Right forelimb (tissue), 1 donor: ENCODE measurements at places on chromosomes 4 and X.

DNA sequence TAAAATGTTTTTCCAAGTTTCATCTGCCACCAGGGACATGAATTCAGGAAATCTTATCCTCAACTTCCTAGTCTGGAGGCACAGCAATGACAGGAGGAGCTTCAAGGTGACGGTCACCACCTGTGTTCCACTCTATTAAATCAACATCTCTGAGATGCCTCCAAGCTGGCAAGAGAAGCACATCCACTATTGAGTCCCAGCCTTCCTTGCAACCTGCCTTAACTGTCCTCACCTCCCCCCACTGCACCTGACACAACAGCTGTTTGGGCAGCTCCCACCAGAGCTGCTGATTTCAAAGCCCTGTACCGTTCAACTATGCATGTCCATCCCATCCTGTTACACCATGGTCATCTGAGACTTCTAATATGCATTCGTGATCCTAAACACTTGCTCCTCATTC lies 123.4 kb downstream of the COL25A1 start:
- no peak for DNase-seq

GRCh38 chr4:41657561-41657960 lies 91.0 kb downstream of the PHOX2B start:
- DNase-seq, result no peak

DNA sequence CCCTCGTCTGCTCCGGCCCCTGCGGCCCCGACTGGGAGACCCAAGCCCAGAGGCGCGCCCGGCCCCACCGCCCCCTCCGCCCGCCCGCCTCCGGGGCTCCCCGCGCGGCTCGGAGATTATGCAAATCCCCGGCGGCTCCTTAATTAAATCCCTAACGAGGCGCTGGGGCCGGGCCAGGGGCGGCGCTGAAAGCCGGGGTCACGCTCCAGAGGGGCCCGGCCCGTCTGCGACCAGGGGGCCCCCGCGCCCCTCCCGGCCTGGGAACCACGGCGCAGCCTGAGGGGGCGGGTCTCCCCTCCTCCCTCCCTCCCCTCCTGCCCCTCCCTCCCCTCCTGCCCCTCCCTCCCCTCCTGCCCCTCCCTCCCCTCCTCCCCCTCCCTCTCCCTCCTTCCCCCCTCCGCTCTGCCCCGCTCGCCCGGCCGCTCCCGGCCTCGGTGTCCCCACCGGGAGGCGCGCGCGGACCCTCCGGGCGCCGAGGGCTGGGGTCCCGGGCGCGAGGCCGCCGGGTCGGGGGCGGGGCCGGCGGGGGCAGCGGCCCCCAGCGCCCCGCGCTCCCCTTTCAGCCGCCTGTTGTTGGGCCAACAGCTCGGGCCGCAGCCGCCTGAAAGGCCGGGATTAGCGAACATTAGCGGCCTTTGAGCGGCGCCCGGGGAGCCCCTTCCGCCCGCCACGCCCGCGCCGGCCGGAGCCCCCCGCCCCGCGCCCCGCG lies 25.9 kb upstream of the FGFR3 start:
- DNase-seq, result no peak

DNA sequence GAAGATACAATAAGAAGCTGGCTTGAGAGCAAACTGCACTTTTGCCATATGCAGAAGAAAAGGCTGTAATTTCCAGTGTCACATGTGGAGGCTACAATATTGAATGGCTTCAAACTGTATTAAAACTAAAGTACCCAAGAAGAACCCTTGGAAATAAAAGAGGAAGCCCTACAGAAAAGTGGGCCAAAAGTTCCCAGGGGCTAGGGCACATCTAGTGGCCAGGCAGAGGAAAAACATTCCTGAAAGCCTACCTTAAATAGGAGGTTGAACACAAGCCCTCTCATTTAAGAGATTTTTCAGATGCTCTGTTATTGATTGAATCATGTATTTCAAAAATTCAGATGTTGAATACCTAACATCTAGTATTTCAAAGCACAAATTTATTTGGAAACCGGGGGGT lies 40.6 kb upstream of the PRDX4 start:
- no peak for DNase-seq
